ENCODE measurements at places on chromosomes 4 and X. TPM values are rescaled to one million over a fixed set of nuclear protein-coding genes. Genes with fewer than 3 reads are reported as not detected.

Gene JCHAIN
- 4.9 TPM for polyA plus RNA-seq

Gene GLA
- 20.4 TPM for polyA plus RNA-seq

Gene SOD3
- 10.1 TPM for polyA plus RNA-seq

Gene PABPC1L2B
- polyA plus RNA-seq, result not detected

Gene SPATA4
- 0.73 TPM for polyA plus RNA-seq

Gene KLKB1
- polyA plus RNA-seq, result not detected

Gene ZAR1
- polyA plus RNA-seq, result not detected

Gene TKTL2
- not detected for polyA plus RNA-seq

Gene GPR34
- not detected for polyA plus RNA-seq

Gene RNF150
- 4.8 TPM for polyA plus RNA-seq

- no peak for DNase-seq
Observed at GRCh38 chrX:33968611-33969010, 163.5 kb downstream of the FAM47A start.

DNA sequence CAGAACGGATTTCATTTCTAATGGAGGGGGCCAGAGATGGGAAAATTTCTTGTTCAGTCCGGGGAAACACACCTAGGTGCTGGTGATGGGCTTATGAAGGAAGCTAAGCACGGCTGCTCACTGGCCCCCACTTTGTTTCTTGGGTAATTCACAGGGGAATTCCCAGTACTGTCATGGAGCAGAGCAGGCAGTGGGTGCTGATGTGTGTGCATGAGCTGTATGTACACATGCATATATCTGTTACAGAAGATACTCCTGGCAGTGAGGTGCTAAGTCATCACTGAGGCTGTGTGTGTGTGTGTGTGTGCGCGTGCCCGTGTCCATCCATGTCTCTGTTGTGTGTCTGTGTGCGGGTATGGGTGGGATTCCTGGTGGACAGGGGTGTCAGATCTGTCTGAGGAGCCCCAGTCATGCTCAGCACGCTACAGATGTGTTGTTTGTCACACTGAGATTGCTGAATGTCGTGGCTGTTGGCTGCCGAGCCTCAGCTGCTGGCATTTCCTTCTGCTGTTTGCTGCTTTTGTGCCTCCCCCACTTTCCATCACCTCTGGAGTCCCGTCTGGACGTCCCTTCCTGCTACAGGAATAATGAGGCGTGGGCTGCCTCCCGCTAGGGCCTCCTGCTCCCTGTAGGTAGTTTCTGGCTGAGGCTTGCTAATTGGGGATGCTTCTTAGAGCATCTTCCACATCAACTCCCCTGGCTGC is 53.3 kb downstream of the JADE1 start:
- no peak for DNase-seq

DNA sequence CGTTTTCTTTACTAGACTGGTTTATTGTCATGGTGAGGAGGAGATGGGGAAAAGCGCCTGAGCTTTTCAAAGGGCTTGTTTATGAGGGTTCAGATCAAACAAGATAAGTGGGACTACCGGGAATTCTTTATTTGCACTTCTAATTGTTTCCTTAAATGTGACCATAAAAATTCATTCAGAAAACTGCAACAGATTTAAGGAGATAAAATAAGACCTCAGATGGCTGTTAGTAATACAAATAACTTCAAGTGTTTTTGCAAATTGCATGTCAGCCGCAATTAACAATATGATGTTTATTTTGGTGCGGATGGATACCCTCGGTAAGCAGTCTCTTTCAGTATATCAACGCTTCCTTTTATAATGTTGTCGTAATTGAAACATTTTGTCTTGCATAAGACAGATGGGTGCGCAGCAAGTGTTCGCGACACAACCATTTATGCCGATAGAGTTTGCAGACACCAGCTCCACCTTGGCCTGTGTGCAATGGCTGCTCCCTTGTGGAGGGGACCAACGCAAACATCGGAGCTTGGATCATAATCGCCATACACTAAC is 151.0 kb downstream of the C4orf33 start:
- DNase-seq, result no peak

- DNase-seq, result no peak
Observed at GRCh38 chrX:70423936-70424675, 992 bp downstream of the GDPD2 start.

DNA sequence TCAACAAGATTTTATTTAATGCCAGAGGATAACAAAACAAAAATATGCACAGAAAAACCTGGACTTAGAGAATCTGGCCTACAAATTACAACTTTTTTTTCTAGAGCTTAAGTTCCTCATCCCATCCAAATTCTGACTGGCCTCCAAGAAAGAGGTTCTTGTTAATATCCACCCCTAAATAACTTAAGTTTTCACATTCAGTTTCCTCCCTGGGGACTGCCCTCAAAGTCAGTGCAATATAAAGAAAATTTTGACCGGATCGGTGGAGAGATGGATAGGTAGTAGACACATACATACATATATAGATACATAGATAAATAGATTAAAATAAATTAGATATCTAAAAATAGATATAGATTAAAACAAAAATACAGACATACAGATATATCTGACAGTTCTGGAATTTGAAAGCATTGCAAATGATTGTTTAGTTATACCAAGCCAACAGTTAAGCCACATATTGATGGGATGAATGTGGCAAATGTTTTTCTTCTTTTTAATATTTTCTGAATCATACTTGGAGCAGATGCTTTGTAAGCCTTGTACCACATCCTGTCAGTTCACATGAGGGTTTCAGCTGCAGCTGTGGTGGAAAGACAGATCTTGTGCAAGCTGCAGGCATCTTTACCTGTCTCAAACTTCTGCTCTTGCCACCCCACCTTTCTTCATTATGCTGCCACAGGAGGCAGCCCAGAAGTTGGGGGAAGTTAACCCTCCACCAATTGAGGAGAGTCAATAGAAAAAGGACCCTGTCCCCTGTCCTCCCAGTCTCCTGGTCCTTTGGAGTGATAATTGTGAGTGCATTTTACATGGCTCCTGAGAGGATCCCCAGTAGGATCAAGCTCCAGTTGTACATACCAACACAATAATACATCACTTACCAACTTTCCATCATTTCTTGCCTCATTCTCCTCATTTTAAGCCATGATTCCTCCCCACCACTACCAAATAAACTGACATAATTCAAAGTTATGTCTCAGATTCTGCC is 58.5 kb upstream of the PRDM8 start:
- peak; percentile 68 for DNase-seq

DNA sequence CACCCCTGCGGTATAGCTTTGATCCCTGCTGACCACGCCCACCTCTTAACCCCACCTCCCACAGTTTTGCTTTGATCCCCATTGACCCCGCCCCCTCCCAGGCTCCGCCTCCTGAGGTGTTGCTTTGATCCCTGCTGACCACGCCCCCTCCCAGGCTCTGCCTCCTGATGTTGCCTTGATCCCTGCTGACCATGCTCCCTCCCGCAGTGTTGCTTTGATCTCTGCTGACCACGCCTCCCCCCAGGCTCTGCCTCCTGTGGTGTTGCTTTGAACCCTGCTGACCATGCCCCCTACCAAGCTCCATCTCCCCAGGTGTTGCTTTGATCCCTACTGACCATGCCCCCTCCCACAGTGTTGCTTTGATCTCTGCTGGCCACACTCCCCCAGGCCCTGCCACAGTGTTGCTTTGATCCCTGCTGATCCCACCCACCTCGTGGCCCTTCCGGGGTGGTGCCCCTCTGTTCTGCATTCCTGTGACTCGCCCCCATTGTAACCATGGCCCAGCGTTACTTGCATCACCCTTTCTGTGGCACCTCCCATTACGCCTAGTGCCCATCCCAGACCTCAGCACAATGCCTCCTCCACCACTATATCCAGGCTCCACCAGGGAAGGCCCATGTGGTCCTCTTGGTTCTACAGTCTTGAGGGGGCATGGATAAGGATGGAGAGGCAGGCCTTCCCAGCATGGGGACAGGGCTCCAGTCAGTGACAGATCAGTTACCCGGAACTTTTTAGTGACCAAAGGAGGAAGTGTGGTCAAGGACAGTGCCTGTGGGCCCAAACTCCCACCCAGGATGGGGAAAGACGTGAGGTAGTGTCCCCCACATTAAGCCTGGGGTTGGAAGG is 70.8 kb downstream of the ADRA2C start:
- peak; percentile 22 for DNase-seq

DNA sequence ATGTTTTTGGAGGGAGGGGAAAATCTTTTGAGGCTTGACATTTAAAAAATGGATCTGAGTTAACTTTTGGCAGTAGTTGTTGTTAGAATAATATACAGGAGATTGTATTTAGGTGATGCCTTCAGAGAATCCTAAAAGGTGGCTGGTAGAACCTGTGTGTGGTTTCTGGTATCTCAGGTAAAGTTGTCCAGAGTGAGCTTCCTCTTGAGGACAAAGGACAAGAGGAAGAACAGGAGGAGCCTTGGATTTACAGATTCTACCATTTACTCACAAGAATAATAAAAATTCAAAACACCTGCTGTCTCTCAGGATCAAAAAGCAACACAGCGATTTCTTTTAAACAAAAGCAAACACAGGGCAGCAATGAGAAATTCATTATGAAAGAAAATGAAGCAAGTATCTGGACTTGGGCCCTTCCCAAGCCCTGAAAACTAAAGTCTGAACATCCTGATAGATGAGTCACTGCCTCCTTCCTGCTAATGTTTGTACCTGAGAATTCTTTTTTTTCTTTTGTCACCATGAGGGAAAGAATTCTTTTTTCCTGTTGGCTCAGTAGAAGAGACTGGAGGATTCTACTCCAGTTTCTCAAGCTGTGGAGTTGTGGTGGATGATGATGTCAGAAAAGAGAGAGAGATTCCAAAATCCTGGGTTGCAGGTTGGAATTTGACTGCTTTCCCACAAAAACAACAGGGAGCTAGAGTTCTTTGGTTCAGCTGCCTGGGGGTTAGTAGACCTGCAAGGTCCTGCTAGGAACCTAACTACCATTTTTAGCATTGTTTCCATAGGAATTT is 31.5 kb upstream of the RAPGEF2 start:
- peak; percentile 65 for DNase-seq

- no peak for DNase-seq
Observed at GRCh38 chr4:136725286-136726081, 806.8 kb downstream of the PCDH18 start.

GRCh38 chr4:23890369-23891063 is 669 bp upstream of the PPARGC1A start:
- no peak for DNase-seq

DNA sequence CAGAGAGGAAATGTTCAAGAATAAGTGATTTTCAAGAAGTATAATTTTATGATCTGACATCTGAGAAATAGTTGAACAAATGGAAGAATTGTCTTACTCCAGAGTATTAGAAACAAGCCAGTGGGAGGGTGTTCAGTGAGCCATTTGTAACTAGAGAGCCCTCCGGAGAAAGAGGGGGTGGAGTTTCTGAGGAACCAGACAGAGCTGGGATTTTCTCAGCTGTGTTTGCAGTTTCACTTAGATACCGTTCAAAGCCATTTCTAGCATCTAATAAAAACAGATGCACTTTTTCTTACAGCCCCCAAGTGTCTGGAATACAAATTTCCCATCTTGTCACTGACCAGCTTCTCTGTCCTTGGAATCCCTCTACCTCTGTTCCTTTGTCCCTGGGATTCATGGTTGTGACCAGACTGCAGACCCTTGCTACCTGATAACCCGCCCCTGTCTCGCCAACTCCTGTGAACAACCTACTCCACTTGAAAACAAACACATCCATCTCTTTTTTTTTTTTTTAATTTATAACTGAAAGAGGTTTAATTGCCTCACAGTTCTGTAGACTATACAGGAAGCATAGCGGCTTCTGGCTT is 132.8 kb upstream of the KLF3 start:
- DNase-seq, result no peak

GRCh38 chrX:9396930-9397329 is 67.9 kb upstream of the TBL1X start:
- peak; percentile 11 for DNase-seq

GRCh38 chrX:39975101-39975925 is 122.4 kb downstream of the BCOR start:
- DNase-seq, result no peak

- no peak for DNase-seq
Observed at GRCh38 chr4:41329361-41329760, 72.6 kb downstream of the UCHL1 start.

Data from GM23248 (cell line).